AML-193 (cell line): ENCODE measurements at places on chromosomes 6 and 20.
A peak's percentile ranks its signal among the peaks of the same experiment; 100 is the strongest.

- no peak for DNase-seq
Observed at GRCh38 chr6:163695414-163695864, 280.9 kb downstream of the QKI start.

- peak; percentile 38 for DNase-seq
Observed at GRCh38 chr6:79538106-79538971, 1.1 kb upstream of the LCA5 start.

GRCh38 chr6:40925341-40925740, 113.7 kb downstream of the UNC5CL start:
- no peak for DNase-seq

- DNase-seq: no peak
Observed at GRCh38 chr6:70270287-70271005, 32.4 kb downstream of the COL9A1 start.
